Mammary epithelial cell (primary cell): ENCODE measurements at places on chromosomes 6 and 20. TPM values are rescaled to one million over a fixed set of nuclear protein-coding genes. Genes with fewer than 3 reads are reported as not detected.
A peak's percentile ranks its signal among the peaks of the same experiment; 100 is the strongest.

SNPH gene
- 0.71 TPM for polyA plus RNA-seq

HLA-DOB gene
- polyA plus RNA-seq: 13.3 TPM

CST5 gene
- 0.14 TPM for polyA plus RNA-seq

RFX6 gene
- polyA plus RNA-seq: not detected

NT5E gene
- 148 TPM for polyA plus RNA-seq

FOXA2 gene
- polyA plus RNA-seq: 1.0 TPM

REM1 gene
- polyA plus RNA-seq: not detected

GRCh38 chr6:125224231-125224861 is 70.8 kb downstream of the TPD52L1 start:
- DNase-seq: no peak

DNA sequence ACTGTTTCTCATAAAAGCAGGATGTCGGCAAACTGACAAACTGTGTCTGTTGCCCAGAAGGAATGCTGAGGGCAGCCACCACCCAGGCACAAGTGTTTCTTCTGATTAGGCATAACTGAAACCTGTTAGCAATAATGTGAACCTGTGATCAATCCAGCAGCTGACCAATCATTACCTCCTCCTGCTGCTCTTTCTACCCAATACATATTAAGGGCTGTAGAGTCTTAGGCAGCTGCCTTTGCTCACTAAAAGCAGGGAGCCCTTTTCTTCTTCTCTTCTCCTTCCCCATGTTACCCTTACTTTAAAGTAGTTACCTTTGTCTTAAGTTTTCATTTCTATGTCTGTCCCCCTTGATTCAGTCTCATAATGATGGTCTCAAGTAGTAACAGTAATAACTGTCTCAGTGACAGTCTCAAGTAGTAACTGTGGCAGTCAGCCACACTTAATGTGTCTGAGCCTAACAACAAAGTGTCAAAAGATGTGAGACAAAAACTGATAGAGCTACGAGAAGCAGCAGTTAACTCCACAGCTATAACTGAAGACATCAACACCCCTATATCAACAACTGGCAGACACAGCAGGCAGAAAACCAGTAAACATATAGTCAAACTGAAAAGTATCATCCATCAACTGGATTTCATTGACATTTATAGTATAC is 37.0 kb downstream of the RANBP9 start:
- no peak for DNase-seq

DNA sequence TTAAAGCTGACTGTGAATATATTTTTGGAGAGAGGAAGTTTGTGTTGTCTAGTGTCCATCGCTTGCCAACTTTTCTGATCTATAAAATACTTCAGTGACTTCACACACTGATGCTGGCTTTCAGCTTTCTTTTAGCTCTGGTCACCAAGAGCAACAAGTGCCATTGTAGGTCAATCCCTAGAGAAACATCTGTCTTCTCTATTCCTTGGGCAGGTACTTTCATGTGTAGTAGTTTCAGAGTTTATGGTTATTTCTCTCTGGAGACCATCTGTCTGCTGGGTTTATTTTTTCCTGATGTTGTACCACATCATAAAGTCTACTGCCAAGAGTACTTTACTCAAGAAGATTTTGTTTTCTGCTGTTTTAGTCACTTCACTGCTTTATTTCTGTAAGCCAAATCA is 249.9 kb downstream of the KHDC1L start:
- DNase-seq: no peak

GRCh38 chr6:138651491-138651890 is 122.1 kb upstream of the CCDC28A start:
- no peak for DNase-seq

DNA sequence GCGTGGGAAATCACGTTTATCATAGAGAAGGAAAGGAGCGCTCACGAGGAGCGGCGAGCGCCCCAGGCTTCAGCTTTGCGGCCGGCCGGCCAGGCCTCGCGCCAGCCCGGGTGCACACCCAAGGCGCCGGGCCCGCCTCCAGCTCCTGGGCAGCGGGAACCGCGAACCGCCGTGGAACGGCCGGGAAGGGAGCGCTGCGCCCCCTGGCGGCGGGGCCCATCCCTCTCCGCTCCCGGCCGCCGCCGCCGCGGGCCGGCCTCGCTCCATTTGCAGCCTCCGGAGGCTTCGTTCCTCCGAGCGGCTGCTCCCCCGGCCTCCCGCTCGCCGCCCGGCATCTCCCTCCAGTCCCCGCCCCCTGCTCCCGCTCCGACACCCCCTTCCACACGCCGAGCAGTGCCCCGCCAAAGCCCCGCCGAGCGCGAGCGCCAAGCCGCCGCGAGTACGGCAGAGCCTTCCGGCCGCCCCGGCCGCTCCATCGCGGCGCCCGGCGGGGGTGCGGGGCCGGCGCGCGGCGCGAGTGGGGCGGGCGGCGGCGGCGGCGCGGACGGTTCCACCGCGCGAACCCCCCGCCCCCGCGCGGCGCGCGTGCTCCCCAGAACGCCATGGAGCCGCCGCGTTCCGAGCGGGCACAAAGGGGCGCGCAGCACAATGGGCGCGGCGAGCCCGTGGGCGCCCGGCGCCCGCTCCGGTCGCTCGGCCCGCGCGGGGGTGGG is 946 bp downstream of the BEND3 start:
- DNase-seq: peak; percentile 84

- DNase-seq: no peak
Observed at GRCh38 chr6:140785926-140786325, 1346.8 kb upstream of the GJE1 start.

DNA sequence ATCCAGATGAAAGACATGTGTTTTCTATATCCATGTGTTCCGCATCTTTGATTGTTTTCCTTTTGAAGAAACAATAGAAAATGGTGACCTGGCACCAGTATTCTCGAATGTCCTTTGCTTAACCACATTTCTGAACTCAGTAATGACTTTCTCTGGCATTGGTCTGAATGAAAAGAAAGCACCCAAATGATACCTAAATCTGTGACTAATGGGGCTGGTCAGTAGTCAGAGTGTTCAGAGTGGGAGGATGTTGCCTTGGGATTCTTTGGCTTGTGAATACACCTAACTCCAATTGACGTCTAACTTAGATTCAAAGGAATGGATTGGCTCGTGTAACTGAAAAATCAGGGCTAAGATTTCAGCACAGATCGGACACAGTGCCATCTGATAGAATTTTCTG is 27.1 kb downstream of the PARD6B start:
- DNase-seq: peak; percentile 83

DNA sequence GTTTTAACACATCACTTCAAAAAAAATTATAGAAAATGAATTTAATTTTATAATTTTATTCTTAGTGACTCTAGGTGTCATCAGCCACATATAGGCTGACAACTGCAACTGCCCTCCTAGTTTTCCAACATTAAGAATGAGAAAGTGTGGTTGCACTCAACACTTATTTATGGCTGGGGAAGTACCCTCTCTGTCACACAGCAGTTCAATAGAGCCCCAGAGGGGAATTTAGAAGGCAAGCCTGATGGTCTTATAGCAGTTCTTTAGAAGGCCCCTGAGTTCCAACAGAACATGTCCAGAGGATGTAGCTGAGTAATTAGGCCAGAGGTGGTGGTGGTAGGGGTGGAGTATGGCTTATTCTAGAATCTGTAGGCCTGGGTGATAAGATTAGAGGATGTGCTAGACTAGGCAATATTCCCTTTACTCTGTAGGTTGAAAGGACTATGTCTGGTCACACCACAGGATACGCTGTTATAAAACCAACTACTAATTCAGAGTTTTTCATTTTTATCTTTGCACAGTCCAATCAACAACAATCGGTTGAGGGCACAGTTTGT is 226.5 kb upstream of the CITED2 start:
- no peak for DNase-seq

GRCh38 chr20:24677626-24678315 is 208.3 kb downstream of the SYNDIG1 start:
- no peak for DNase-seq

DNA sequence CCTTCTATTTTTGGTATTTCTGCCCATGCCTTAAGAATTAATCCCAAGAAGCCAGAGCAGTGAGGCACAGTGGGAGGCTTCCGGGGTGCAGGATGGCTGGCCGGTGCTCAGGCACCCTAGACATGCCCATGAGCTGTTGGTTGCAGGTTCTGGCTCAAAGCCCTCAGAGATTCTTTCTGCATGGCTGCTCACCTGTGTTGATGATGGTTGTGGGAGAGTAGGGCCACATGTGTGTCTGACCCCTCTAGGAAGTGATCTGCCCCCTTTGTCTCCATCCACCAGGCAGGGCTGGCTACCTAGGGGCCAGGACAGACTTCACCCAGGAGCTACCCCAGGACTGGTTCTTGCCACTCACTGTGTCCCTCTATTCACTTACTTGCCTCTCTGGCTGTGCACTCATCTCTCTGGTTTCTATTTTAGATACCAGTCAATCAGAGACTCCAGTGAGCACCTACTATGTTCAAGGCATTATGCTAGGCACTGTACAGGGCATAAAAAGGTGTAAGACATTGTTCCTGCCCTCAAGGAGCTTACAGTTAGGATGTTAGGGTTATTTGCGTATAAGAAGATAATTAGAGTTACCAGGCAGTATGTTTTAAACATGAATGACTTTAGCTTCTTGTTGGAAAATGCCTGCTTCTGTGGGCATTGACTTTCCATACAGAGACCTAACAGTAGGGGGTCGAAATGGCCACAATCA is 16.8 kb downstream of the CD83 start:
- no peak for DNase-seq

GRCh38 chr6:24080711-24081110 is 45.3 kb upstream of the NRSN1 start:
- no peak for DNase-seq

GRCh38 chr20:5127204-5127858 is 523 bp downstream of the CDS2 start:
- peak; percentile 51 for DNase-seq
